Left ventricle myocardium superior (tissue), 1 donor: ENCODE measurements at places on chromosomes 7 and 10.
A peak's percentile ranks its signal among the peaks of the same experiment; 100 is the strongest.

DNA sequence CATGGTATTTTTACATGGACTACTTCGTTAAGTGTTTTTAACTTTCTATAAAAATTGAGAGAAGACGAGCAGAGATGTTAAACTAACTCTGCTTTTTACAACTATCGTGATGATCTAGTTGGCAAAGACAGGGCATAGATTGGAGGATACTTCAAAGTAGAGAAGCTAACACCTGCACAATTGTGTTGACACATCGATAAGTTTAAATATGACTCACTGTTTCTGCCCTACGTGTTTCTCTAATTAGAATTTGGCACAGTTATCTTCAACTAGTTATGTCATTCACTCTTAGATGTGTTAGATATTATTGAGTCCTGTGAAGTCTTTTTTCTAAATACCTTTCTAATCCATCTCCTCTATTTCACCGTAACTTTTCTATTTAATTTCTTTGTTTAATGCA lies 68.5 kb upstream of the FERD3L start:
- no peak for DNase-seq

GRCh38 chr7:134992626-134993179 lies 6.4 kb downstream of the AGBL3 start:
- DNase-seq: no peak

GRCh38 chr7:26865094-26865388 lies 651 bp upstream of the SKAP2 start:
- peak; percentile 68 for DNase-seq

DNA sequence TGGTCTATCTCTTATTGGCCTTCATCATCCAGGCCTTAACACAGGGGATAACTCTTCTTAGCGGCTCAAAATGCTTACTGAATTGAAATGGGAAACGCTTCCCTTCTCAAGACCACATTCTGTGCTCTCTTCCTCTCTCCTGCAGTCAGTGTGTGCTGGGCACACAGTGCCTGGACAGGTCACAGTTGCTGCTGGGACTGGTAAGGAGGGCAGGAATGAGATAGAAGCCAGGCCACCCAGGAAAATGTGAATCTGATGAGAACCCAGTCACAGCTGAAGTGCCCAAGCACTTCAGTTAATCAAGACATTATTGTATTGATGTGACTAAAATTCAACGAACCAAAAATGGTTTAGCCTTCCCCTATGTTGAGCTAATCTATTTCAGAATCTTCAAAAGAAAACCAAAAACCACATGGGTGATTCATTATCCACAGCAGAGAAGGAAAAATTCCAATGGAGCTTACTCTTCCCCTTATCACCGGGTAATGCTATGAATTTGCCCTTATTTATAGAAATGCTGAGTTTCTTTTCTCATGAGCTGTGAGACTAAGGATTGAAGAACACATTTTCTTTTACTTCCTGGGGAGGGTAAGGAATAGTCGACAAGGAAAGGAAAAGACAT lies 41.2 kb upstream of the PLPP4 start:
- DNase-seq: no peak

- no peak for DNase-seq
Measured at GRCh38 chr7:78080811-78081210, 282.2 kb downstream of the PHTF2 start.

DNA sequence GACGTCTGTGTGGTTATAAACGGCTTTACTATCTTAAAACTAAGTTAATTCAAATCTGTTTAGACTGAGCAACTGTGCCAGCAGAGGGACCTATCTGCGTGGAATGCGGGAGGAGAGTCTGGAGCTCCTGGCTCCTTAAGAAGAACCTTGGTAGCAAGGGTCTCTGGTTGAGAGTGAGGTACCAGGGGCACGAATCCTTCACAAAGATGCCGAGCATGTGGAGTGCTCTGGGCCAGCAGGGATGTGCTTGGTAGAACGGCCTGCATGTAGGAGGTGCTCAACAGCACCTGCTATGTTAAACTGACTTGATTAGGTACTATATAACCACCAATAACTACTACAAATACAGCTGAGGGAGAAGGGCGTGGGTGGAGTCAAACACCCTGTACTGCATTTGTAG lies 102.6 kb downstream of the VIPR2 start:
- no peak for DNase-seq

DNA sequence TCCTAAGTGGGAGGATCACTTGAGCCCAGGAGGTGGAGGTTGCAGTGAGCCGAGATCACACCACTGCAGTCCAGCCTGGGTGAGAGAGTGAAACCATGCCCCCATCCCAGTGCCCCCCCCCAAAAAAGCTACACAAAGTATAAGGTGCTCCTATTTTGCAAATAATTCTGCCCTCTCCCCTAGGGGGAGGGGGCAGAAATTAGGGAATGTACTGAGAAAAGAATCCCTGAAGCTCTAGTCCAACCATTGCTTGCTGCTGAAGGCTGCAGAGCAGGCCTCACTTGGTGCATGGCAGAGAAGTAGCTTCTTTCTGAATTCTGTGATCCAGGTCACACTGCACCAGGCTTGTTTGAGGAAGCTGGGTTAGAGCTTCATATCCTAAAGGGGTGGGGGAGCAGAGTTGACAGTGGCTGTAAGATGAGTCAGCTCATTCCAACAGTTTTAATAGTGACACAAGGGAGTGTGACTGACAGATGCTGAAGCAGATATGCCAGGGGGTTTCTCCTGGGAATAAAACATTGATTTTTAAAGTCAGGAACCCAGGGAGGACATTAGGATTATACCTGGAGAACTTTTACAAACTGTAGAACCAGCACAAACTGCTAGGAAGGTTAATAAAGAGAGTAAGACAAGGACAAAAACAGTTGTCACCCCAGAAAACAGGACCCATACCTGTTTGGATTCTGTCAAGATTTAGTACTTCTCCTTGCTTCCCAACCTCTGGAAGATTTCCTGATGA lies 32.8 kb upstream of the STRIP2 start:
- DNase-seq: no peak

GRCh38 chr7:100546129-100546925 lies 7.3 kb downstream of the AGFG2 start:
- no peak for DNase-seq

- DNase-seq: peak; percentile 94
Measured at GRCh38 chr7:140625908-140626868, 14.4 kb downstream of the DENND2A start.

DNA sequence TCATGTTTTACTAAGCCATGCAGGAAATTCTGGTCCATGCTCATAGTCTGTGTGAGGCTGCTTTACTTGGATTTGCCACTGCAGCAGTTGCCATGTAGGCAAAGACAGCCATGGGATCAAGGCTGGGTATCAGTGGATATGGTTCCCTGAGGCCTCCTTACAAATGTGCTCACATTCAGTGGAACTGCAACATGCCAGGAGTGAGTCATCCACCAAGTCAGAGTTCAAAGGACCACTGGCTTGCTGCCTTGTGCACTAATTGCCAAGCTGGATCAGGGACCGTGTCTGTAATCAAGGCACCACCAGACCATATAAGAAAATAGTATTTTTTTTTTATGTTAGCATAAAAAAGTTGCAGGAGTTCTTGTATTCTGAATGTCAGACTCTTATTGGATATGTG lies 101.0 kb downstream of the CDCA7L start:
- DNase-seq: no peak

GRCh38 chr7:20352573-20353306 lies 22.0 kb downstream of the ITGB8 start:
- DNase-seq: no peak

- DNase-seq: no peak
Measured at GRCh38 chr10:3671386-3671955, 113.5 kb downstream of the KLF6 start.

DNA sequence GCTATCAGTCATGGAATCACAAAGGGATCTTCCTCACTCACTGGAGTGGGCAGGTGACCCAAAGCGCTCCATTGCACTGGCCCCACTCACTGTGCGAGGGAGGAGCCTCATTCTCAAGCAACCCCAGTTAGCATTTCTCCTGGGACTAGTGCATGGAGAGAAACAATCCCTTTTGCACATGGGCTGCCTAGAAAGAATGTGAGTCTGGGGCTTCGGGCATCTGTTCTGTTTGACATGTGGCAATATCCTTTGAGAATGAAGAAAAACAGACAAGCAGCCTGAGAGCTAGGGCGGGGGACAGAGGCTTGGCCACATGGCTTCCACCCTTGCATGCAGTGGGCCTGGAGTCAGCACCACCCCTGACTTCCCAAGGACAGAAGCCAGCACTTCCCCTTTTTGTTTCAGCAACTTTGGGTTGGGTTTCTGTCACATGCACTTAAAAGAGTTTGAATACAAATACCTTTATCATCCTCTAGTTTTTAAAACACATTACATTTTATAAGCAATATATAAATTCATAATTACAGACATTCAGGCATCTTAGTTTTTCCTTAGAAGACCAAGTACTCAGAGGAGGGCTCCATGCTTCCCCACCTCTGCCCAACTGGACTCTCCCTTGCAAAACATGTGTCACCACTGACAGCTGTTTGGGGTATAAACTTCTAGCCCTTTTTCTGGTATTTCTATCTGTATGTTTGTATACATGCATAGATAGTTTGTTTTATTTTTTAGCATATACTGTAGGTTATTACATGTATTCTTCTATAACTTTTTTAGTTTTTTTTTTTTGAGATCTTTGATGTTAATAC lies 73.8 kb downstream of the RBM20 start:
- peak; percentile 50 for DNase-seq

GRCh38 chr10:30559180-30559579 lies 70.4 kb downstream of the LYZL2 start:
- DNase-seq: no peak

DNA sequence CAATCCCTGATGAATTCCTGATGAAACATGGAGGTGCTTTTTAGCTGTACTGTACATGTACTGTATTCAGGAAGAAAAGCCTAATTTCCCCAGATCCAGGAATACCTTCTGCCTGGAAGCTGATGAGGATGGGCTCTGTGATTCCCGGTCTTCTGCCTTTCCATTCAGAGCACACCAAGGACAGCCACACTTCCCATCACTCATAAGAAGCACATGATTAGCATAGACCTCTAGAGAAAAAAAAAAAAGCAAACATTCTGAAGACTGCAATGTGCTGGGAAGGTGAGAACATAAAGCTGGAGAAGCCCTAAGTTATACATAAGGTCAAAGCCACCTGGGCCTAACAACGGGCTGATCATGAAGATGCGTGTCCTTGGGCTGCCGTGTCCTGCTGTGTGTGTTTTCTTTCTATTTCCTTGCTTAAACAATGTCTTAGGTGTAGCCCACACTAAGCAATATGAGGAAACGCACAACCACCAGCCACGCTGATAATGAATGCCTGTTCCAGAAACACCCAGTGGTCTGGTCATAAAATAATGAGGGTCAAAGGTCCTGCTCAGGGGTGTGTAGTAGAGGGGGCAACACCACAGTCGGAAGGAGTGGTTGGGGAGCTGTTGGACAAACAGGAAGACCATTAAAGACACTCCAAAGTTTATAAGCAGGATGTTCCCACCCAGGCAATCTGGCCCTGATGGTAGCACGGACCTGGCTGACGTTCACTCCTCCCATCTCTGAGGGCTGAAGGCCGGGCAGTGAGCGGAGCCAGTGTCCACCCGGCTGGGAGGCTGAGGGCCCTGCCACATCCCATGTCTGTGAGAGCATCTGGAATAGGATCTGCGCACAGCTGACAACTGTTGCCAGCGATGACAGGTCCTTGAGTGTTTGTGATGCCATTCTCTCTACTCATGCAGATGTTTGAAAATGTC lies 7.9 kb downstream of the PKD1L1 start:
- DNase-seq: peak; percentile 66

DNA sequence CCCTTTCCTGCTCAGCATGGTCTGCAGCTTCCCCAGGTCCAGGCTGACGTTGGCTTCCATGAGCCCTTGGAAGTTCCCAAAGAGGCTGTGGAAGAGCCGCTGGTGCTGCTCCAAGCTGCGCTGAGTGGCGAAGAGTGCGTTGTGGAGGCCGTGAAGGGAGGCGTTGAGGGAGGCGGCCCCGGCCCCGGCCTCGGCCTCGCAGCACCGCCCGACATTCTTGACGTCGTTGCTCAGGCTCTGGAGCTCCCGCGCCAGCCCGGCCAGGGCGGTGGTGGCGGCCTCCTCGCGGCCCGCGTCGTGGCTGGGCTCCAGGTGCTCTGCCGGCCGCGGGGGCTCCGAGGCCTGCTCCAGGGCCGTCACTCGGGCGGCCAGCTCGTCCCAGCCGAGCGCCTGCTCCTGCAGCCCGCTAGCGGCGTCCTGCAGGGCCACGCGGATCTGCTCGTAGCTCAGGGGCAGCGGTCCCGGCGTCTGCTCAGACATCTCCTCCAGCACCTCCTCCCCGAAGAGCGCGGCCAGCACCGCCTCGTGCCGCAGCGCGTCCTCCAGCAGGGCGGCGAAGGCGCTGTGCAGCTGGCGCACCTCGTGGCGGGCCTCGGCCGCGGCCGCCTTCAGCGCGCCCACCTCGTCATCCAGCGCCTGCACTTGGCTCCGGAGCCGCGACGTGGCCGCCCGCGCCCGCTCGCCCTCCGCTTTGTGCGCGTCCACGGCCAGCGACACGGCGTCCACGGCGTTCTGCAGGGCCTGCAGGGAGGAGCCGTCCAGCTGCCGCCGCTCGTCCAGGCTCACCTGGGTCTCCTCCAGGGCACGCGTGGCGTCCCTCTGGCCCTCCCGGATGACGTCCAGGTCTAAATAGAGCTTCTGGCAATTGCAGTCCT lies 14.7 kb downstream of the MMRN2 start:
- peak; percentile 58 for DNase-seq

GRCh38 chr10:48366261-48366660 lies 59.8 kb downstream of the MAPK8 start:
- DNase-seq: no peak

- DNase-seq: peak; percentile 54
Measured at GRCh38 chr7:129958643-129959470, 6.1 kb upstream of the UBE2H start.

DNA sequence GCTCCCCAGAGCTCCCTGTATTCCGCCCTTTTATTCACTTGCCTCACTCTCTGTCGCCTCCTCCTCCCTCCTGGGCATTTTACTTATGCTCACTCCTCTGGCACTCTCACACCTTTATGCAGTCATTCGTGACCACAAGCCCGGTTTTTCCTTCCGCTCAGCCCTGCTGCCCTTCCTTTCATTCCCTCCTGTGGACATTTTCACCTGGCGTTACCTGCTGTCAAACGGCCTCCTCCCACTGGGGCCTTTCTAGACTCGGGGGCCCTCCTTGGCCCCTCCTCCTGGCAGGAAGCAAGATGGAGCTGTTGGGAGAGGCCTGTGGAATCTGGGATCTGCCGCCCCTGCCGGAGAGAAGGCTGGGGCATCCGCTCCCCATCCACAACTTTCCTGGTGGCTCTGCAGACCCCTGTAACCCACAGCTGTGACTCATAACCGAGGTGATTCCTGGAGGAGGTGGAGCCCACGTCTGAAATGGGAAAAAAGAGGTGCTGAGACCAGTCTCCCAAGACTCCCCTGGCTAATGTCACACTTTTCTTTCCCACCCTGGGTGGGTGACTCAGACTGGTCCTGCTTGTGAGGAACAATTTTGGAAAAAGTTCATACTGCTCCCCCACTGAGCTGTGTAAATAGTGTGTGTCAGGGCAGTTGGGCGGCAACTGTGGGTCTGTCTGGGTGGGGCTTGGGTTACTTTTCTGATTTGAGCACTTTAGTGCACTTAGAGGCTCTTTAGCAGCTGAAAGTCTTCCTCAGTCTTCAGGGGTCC lies 1.2 kb downstream of the VCL start:
- DNase-seq: peak; percentile 67

DNA sequence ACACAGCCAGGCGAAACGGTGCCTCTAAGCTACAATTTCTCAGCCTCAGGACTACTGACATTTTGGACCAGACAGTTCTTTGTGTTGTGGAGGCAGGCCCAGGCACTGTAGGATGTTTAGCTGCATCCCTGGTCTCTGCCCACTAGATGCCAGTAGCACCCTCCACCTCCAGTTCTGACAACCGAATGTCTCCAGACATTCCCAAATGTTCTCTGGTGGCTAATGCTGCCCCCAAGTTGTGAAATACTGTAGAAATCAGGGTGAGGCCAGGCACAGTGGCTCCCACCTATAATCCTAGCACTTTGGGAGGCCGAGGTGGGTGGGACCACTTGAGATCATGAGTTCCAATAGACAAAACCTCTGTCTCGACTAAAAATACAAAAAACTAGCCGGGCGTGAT lies 18.2 kb downstream of the HNRNPF start:
- no peak for DNase-seq
